WTC11 (cell line): ENCODE measurements at places on chromosomes 12 and 14.

DNA sequence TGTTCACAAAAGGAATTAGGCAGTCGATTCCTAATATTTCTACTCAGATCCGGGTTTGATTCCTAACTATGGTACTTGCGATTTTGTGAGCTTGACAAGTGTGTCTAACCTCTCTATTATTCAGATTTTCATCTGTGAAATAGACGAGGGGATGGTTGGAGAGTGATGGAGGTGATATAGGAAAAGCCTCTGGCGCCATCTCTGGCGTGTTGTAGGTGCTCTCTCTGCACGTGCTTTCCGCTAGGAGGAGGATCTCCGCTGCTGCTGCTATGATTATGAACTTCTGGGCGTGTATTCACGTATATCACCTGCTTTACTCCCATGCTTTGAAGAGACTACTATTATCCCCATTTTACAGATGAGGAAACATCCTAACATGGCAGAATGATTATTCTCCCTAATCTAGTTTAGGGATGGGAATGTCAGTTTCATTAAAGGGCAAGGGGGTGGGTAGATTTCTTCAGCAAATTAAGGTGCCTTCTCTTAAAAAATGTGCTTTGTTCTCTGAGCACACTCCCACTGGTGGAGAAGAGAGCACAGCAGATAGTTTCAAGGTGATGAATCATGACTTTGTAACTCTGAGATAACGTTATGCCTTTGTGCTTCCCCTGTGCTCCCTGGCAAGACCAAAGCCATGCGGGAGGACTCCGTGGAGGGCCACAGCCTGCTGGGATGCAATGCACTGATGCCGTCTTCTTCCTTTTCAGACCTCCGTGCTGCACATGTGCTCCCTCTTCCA, 97.1 kb downstream of the PRIMA1 start:
- no peak overlapping the region for H3K4me3 ChIP-seq
- H3K27ac ChIP-seq: no peak overlapping the region
- H3K27me3 ChIP-seq: 0 out of 2 replicates have a peak, but pooled peaks cover 2% of the 10 kb centered on the region
- peaks cover 4% of the 10 kb centered on the region; the same call in 1 of the 2 replicates for H3K36me3 ChIP-seq

DNA sequence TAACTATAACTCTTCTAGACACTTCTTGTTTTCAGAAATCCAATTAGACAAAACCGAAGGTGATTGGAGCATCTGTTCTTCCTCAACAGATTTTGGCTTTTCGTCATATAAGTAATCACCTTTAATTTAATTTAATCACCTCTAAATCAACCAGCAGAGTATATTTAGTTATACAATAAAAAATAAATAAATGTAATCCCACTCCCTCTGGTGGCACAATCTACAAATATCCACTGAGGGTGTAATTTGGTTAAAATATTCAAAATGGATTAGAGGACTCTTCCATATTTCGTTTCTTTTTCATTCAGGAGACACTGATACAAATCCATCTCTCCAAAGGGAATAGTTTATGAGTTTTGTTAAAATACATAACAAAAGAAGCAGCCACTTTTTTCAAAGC, 18.3 kb upstream of the SLC35F4 start:
- no peaks in the 10 kb centered on the region for H3K36me3 ChIP-seq
- no peak overlapping the region for H3K4me3 ChIP-seq
- peaks cover 8% of the 10 kb centered on the region for H3K4me1 ChIP-seq
- no peak overlapping the region for H3K27ac ChIP-seq

DNA sequence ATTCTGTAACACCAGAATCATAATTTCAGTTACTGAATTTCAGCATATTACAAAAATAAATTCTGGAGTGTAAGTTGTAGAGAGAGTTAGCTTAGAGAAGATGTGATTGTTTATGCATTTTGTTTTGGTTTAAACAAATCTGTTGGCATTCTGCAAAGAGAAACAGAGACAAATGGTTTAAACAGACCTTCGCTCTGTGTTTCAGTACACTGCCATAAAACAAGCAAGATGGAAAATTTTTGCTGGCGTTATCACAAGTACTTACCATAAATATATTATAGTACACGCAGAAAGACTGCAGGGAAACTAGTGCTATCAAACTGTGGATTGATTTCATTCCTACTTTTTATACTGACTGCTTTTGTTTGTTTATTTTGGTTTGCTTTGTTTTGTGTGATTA, 850.3 kb upstream of the FOXG1 start:
- H3K36me3 ChIP-seq: 0 out of 2 replicates have a peak, but pooled peaks cover 10% of the 10 kb centered on the region
- H3K27ac ChIP-seq: no peak overlapping the region
- no peak for DNase-seq
- H3K4me1 ChIP-seq: peaks cover 9% of the 10 kb centered on the region

- no peak overlapping the region for H3K4me3 ChIP-seq
- H3K27ac ChIP-seq: 0 out of 2 replicates have a peak overlapping the region, but pooled peaks have one; percentile 34
- no peaks in the 10 kb centered on the region for H3K27me3 ChIP-seq
- H3K36me3 ChIP-seq: 0 out of 2 replicates have a peak, but pooled peaks cover 4% of the 10 kb centered on the region
These were observed 52.3 kb downstream of the PPP2R5C start for GRCh38 chr14:101813833-101814232.

DNA sequence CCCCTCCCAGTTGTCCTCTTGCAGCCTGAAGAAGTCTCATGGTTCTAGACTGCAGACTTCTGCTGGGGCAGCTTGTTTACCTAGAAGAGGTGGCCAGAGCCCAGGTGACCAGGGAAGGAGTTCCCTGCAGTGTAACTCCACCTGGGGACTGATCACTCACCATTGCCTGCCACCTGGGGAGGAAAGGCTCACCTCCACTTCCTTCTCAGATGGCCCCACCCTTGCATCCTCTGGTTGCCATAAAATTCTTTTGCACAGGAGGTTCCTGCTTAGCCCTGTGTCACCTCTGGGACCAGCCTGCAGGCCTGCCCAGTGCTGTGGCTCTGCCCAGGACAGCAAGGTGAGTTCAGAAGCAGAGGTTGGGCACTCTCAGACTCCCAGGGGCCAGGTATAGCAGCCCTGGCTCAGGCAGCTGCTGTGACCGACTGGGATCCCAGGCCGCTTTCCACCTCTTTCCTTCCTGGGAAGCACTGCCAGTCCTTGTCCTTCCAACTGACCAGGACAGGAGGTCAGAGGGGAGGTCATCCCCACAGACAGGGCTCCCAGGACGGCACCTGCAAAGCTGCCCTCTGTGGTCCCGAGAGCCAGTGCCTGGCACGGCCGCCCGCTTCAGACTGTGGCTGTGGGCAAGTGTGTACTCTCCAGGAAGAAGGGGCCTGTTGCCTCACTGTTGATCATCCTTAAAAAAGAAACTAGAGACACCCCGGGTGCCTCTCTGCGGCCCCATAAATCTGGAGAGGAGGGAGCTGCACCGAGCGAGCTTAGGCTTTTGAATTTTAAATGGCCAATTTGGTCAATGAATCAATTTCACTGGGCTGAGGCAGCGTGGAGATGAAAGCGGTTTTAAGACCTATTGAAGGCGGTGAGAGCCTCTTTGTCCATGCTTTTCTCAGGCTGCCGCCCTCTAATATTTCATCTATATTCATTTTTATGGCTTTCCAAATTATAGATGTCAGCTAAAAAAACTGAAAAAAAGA, 79.5 kb upstream of the C14orf180 start:
- H3K27me3 ChIP-seq: peaks cover 3% of the 10 kb centered on the region
- H3K27ac ChIP-seq: no peak overlapping the region
- peaks cover 12% of the 10 kb centered on the region for H3K36me3 ChIP-seq
- no peak overlapping the region for H3K4me3 ChIP-seq

DNA sequence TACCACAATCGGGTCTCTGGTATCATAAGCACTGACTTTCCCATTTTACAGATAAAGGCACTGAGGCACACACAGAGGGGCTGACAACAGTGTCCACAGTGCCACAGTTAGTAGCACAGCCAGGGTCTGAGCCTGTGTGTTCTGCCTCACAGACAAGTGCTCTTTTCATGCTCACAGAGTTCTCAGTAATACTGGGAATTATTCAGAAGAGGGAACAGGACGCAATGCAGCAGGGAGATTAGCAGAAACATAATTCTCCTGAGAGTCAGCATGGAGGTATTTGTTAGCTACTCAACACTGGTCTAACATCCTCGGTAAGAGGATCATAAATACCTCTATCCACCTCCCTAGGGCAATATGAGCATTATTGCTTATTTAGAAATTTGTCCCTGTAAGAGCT, 219.3 kb upstream of the EEA1 start:
- no peak overlapping the region for H3K27ac ChIP-seq
- no peaks in the 10 kb centered on the region; the same call in 1 of the 2 replicates for H3K27me3 ChIP-seq
- no peak for DNase-seq
- no peaks in the 10 kb centered on the region for H3K4me1 ChIP-seq
- H3K4me3 ChIP-seq: no peak overlapping the region
- no peaks in the 10 kb centered on the region for H3K36me3 ChIP-seq

- H3K4me1 ChIP-seq: 0 out of 2 replicates have a peak, but pooled peaks cover 3% of the 10 kb centered on the region
- DNase-seq: peak; percentile 75
- no peak overlapping the region for H3K27ac ChIP-seq
- H3K27me3 ChIP-seq: peaks cover 23% of the 10 kb centered on the region
These were observed 74.6 kb downstream of the GLRX5 start for GRCh38 chr14:95609398-95609990.

- H3K27me3 ChIP-seq: no peaks in the 10 kb centered on the region
- H3K4me1 ChIP-seq: peaks cover 22% of the 10 kb centered on the region
- no peak overlapping the region; the same call in 1 of the 2 replicates for H3K27ac ChIP-seq
- no peak overlapping the region for H3K4me3 ChIP-seq
- no peak for DNase-seq
These were observed 45.9 kb upstream of the STXBP6 start for GRCh38 chr14:25095736-25096437.

GRCh38 chr12:66662729-66663128, 16.1 kb downstream of the GRIP1 start:
- DNase-seq: no peak
- H3K27me3 ChIP-seq: no peaks in the 10 kb centered on the region
- no peak overlapping the region for H3K4me3 ChIP-seq
- H3K4me1 ChIP-seq: peaks cover 19% of the 10 kb centered on the region
- H3K27ac ChIP-seq: no peak overlapping the region; the same call in 1 of the 2 replicates

GRCh38 chr12:105721891-105722290, 391.4 kb downstream of the C12orf75 start:
- no peaks in the 10 kb centered on the region for H3K36me3 ChIP-seq
- H3K4me1 ChIP-seq: peaks cover 22% of the 10 kb centered on the region
- H3K27ac ChIP-seq: no peak overlapping the region
- no peak for DNase-seq

DNA sequence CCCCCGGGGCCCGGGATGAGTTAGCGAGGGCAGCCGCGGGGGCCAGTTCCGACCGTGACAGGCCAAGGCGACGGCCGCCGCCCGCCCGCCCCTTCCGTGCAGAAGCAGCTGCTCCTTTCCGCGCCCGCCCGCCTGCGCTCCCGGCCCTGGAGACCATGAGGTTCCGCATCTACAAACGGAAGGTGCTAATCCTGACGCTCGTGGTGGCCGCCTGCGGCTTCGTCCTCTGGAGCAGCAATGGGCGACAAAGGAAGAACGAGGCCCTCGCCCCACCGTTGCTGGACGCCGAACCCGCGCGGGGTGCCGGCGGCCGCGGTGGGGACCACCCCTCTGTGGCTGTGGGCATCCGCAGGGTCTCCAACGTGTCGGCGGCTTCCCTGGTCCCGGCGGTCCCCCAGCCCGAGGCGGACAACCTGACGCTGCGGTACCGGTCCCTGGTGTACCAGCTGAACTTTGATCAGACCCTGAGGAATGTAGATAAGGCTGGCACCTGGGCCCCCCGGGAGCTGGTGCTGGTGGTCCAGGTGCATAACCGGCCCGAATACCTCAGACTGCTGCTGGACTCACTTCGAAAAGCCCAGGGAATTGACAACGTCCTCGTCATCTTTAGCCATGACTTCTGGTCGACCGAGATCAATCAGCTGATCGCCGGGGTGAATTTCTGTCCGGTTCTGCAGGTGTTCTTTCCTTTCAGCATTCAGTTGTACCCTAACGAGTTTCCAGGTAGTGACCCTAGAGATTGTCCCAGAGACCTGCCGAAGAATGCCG, 699 bp downstream of the MGAT2 start:
- peak; percentile 65 for DNase-seq
- peaks cover 26% of the 10 kb centered on the region for H3K36me3 ChIP-seq
- H3K27ac ChIP-seq: no peak overlapping the region
- peaks cover 23% of the 10 kb centered on the region for H3K4me1 ChIP-seq

GRCh38 chr14:60722357-60723115, 1.6 kb downstream of the SIX4 start:
- peaks cover 28% of the 10 kb centered on the region for H3K36me3 ChIP-seq
- DNase-seq: peak; percentile 69
- peaks cover 39% of the 10 kb centered on the region for H3K4me1 ChIP-seq
- H3K4me3 ChIP-seq: peak overlapping the region; percentile 96
- H3K27me3 ChIP-seq: no peaks in the 10 kb centered on the region

DNA sequence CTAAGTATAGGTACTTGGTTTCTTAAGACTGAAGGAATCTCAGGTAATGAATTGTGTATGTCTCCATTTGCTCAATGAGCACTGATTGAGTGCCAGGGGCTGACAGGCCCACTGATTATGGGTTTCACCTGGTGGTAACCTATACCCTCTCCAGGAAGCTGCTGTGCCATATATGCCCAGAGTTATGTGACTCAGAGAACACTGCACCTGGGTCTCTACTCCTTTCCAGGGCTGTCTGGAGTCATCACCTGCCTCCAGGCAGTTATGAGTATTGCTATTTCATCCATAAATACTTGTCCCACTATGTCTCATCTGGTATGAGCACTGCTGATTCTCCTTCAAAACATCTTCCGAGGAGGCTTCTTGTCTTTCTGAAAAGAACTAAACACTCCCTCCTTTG, 692.9 kb downstream of the BCL11B start:
- H3K4me3 ChIP-seq: no peak overlapping the region
- H3K36me3 ChIP-seq: no peaks in the 10 kb centered on the region
- peaks cover 3% of the 10 kb centered on the region for H3K27me3 ChIP-seq
- no peaks in the 10 kb centered on the region for H3K4me1 ChIP-seq

GRCh38 chr12:126547905-126548304, 1482.7 kb downstream of the AACS start:
- peaks cover 8% of the 10 kb centered on the region for H3K27me3 ChIP-seq
- no peak for DNase-seq
- H3K36me3 ChIP-seq: peaks cover 69% of the 10 kb centered on the region
- H3K4me1 ChIP-seq: no peaks in the 10 kb centered on the region
- H3K4me3 ChIP-seq: no peak overlapping the region
- no peak overlapping the region for H3K27ac ChIP-seq

- no peak for DNase-seq
- no peak overlapping the region for H3K27ac ChIP-seq
- H3K4me3 ChIP-seq: no peak overlapping the region
- no peaks in the 10 kb centered on the region; the same call in 1 of the 2 replicates for H3K4me1 ChIP-seq
- no peaks in the 10 kb centered on the region for H3K36me3 ChIP-seq
These were observed 253.6 kb upstream of the FLRT2 start for GRCh38 chr14:85276161-85276978.

GRCh38 chr12:120006258-120006975, 17.4 kb downstream of the BICDL1 start:
- no peak overlapping the region for H3K4me3 ChIP-seq
- no peak for DNase-seq
- no peaks in the 10 kb centered on the region for H3K36me3 ChIP-seq
- peaks cover 9% of the 10 kb centered on the region; the same call in 1 of the 2 replicates for H3K4me1 ChIP-seq
- no peaks in the 10 kb centered on the region for H3K27me3 ChIP-seq
- no peak overlapping the region for H3K27ac ChIP-seq
